ENCODE measurements at places on chromosomes 12 and 14.

- no peak for DNase-seq
Observed at GRCh38 chr12:116594325-116595038, 35.3 kb downstream of the MAP1LC3B2 start.

DNA sequence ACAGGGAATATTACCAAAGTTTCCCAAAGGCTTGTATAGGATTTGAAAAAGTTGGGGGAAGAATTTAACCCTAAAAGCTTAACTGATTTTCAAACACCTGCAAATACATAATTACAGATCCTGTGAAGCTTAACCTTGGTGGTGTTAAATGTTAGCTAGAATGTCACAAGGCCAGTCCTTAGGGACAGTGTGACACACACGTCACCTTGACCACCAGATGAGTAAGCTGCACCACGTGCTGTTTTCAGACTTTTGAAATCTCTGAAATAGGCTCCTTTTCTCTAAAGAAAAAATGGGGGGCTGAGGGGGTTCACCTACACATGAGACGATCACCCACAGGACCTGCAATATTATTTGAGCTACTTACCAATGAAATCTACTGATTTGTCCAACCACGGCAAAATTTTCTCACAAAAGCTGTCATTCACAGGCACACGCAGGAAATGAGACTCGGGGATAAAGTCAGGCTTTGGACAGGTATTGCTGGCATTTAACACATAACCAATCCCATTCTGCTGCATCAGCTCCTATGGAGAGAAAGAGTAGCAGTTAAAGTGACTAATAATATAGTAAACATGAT is 75.9 kb downstream of the DUSP16 start:
- no peak for DNase-seq

DNA sequence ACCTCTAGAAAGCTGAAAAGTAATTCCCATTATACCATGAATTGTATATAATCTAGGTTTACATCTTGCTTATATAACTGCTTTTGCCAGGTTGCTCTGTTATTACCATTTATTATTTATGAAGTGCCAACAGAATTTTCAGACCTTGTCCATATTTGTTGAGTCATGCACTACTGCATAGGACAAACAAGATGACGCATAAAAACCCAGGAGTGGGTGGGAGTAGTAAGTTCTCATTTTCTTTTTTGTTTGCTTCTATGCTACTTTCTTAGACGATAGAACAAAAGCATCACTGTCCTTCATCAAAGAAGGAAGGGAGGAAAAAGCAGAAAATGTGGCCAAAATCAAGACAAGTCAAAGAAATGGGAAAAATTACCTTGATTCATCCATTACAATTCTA is 119.0 kb upstream of the RASSF8 start:
- DNase-seq, result no peak

DNA sequence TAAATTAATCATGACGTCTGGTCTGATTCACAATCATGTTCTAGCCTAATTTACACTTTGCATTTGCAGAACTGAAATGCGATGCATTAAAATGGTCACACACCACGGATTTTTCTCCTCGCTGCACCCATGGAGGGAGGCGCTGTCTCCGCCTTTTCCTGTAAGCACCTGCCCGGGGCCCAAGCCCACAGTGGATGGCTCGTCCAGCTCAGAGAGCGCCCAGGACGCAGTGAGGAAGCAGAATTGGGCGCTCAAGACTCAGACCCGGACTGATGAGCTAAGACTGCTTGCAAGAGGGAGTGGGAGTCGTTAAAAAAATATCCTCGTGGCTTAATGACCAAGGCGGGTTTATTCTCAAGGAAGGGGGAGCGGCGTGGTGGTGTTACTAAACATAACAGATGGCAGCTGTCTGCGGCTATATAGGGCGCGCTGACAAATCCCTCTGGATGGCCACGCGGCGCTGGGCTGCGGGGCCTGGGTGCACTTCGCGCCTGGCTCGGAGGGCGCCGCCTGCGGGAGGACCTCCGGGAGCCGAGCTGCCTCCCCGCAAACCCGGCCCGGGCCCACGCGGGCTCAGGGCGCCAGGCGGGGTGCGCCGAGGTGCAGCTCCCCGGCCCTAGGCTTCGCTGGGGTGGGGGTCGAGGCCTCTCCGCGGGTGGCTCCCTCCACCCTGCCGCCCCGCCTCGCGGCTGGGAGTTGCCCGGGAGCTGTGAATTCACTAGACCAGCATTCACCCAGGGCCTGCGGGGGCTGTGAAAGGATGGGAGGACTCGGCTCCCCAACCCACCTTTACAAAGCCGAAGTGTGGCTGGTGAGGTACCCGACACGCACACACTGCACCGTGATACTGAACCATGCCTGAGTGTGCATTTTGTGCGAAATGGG is 78.7 kb downstream of the PPM1A start:
- peak; percentile 44 for DNase-seq

GRCh38 chr12:54560374-54560858 is 11.0 kb downstream of the PDE1B start:
- peak; percentile 39 for DNase-seq

DNA sequence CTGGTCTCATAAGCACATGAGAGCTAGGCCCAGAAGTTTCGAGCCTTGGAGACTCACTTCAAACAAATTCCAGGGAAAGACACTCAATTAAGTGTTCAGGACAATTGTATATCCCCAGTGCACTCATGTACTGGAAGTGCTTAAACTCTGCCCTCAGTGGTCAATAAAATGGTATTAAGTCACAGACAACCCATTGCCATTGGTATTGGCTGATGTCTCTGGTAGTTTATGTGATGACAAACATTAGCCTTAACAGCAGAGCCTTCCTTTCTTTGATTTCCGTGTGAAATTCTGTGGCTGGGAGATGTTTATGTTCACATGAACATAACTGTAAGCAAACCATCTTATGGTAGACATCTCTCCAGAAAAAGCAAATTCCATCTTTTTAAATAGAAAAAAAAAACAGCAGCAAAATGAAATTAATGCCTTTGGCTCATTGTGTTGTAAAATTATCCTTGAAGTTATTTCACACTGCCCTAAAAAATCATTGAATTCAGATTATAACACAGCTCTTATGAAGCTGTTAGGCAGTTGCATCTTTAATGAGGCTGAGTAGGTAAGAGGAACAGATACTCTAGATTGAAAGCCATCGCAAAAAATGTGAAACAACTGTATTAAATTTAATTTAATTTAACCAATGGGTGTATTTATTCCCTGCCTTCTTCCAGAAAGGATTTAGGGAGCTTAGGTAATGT is 216.2 kb upstream of the PLEKHG7 start:
- DNase-seq, result no peak

DNA sequence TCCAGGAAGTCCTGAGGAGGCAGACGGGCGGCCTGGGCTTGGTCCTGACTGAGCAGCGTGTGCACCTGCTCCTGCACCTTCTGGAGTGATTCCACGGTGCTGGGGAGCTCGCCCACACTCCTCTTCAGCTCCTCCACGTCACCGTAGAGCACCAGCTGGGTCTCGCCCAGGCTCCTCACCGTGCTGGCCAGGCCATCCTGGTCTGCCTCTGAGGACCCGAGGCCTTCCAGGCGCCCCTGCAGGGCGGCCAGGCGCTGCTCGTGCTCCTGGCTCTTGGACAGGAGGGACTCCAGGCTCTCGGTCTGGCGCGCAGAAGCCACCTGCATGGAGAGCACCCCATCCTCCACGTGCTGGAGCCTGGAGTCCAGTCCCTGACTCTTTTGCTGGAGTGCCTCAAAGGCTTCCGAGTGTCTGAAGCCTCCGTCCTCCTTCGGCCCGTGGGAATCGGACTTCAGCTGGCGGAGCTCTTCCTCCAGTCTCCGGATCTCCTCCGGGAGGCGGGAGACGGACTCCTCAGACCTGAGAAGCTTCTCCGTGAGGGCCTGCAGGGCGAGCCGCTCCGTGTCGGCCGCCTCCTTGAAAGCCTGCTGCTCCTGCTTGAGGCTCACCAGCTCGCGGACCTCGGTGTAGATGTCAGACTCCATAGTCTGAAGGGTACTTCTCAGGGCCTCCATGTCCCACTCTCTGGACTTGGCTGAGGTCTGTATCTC is 8.4 kb downstream of the CKAP4 start:
- DNase-seq, result no peak

Measured in astrocyte of the hippocampus (primary cell).